ENCODE measurements at places on chromosomes 2 and 18. TPM values are rescaled to one million over a fixed set of nuclear protein-coding genes. Genes with fewer than 3 reads are reported as not detected.

DNA sequence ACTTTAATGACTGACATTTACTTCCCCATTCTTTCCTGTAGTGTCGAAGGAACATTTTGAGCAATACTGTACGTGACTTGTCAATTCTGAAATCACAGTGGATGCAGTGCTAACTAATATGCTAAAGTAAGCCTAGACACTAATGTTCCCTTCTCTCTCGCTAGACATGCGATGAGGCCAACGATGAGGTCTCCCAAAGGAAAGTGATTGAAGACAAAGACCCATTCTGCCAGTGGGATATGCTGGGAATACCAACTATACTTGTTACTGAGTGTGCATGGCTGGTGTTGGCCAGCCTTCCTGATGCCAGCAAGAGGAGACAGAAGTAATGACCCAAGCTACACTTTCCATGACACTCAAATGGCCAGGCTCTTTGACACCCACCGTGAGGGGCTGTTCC lies 2.5 kb upstream of the SERPINE2 start:
- peaks cover 8% of the 10 kb centered on the region for H3K4me1 ChIP-seq
- no peaks in the 10 kb centered on the region for H3K36me3 ChIP-seq
- no peak overlapping the region for H3K4me3 ChIP-seq
- no peak for DNase-seq

GRCh38 chr18:73848656-73849055 lies 299.0 kb downstream of the FBXO15 start:
- H3K4me3 ChIP-seq = no peak overlapping the region
- no peak overlapping the region for H3K27ac ChIP-seq

- peaks cover 13% of the 10 kb centered on the region for H3K4me1 ChIP-seq
- H3K27me3 ChIP-seq = no peaks in the 10 kb centered on the region
- H3K4me3 ChIP-seq = peak overlapping the region; percentile 35
- H3K27ac ChIP-seq = peak overlapping the region; percentile 57
- no peak for DNase-seq
These were observed 209.4 kb upstream of the CXCR4 start for GRCh38 chr2:136327162-136327852.

- DNase-seq = no peak
- no peak overlapping the region for H3K27ac ChIP-seq
- no peak overlapping the region for H3K4me3 ChIP-seq
- H3K27me3 ChIP-seq = peaks cover 11% of the 10 kb centered on the region
- no peaks in the 10 kb centered on the region for H3K36me3 ChIP-seq
- no peaks in the 10 kb centered on the region for H3K4me1 ChIP-seq
These were observed 88.4 kb downstream of the PMAIP1 start for GRCh38 chr18:59988098-59988706.

AUP1 gene
- 122 TPM for total RNA-seq

CRYBA2 gene
- not detected for total RNA-seq

TRIM54 gene
- not detected for total RNA-seq

DNA sequence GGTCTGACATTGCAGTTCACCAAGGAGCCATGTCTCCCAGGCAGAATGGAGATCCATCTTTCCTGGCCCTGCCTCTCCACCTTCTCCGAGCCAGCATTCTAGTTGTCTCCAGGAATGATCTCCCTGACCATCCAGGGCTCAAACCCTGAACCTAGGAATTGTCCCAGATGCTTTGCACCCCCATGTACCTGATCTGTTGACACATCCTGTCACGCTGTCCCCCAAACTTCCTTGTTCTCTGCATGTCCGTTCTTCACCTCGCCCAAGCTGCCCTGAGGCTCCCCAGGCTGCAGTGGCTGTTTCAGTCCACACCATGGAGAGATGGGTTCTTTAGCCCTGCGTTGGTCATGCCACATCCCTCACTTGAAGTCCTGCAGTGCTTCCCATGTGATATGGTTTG lies 7.0 kb upstream of the MBP start:
- DNase-seq = no peak
- no peaks in the 10 kb centered on the region for H3K27me3 ChIP-seq
- H3K27ac ChIP-seq = no peak overlapping the region
- peaks cover 19% of the 10 kb centered on the region for H3K4me1 ChIP-seq
- no peak overlapping the region for H3K4me3 ChIP-seq
- H3K36me3 ChIP-seq = no peaks in the 10 kb centered on the region

All from lower lobe of right lung (tissue), 2 donors.